ENCODE measurements at places on chromosomes 6 and 20.

DNA sequence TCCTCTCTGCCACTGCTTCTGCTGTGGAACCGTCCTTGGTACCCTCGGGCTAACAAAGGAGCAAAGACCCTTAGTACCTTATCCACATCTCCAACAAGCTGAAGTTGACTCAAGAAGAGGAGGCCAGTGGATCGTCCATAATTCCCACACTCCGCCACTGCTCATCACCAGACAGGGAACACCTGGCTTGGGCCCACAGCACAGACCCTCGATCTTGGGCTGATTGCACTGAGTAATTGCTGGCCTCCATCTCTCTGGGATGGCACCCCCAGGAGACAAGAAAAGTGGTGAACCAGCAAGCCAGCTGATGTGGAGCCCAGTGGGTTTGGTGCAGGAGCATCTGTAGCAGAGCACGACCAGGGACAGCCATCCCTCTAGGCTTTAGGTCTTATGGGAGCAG is 109.4 kb upstream of the GRIK2 start:
- no peak for DNase-seq

- DNase-seq, result no peak
Observed at GRCh38 chr6:105884011-105884410, 202.1 kb upstream of the PRDM1 start.

DNA sequence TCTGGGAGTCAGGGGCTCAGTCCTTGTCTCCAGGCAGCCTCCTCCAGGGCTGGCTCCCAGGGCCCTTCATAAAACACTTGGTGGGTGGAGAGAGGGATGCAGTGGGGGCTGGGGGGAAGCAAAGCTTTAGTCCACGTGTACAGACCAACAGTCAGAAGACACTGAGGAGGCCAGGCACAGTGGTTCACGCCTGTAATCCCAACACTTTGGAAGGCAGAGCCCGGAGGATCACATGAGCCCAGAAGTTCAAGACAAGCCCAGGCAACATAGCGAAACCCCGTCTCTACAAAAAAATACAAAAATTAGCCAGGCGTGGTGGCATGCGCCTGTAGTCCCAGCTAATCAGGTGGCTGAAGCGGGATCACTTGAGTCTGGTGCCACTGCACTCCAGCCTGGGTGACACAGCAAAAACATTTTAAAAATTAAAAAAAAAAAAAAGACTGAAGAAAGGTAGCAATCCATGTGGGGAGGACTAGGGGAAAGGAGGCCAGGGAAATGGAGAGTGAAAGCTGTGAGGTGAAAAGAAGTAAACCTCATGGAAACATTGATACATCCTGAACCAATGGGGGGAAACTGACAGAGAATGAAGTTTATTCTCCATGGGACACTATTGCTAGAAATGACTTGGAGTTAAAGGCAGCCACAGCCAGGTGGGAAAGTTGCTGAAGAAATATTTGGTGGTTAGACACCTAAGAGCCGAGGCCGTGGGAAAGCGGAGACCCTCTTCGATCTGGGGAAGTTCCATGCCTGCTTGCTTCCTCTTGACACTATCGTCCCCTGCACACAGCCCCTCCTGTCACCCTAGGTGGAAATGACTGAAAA is 35.4 kb downstream of the PIM1 start:
- no peak for DNase-seq

DNA sequence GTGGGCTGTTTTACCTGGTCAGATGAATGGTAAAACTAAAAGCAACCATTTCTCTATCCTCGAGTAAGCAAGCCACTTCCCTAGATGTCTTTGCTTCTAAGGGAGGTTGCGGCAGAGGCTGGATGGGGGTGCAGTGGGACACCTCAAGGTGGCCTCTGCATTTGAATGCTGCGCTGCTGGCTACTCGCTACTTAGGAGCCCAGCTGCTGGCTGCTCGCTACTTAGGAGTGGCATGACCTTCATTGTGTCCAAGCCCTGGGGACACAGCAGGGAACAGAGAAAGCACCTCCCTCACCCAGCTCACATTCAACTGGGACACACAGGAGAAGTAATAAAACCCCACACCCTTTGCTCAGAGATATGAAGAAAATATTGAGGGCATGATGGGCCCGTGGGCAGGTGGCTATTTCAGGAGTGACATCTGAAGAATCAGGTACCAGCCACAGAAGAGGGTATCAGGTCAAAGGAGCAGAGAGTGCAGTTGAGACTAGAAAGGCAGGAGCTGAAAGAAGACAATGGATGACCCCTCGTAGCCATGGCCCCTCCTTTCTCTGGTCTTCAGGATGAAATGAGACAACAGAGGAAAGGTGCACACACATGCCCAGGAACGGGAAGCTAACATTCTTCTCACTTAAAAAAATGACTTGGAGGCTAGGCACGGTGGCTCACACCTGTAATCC is 149.4 kb downstream of the ZMYND8 start:
- DNase-seq, result no peak

DNA sequence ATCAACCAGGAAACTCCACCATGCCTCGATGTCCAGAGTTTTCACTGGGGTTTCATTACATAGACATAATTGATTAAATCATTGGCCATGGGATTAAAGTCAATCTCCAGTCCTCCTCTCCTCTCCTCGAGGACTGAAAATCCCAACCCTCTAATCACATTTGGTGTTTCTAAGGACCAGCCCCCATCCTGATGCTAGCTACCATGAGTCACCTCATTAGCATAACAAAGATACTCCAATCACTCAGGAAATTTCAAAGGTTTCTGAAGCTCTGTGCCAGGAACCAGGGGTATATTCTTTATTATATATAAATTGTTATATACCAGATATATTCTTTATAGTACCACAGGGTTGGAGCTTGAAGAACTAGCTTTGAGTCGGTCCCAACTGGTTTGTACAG is 212.9 kb upstream of the PRND start:
- no peak for DNase-seq

- DNase-seq, result no peak
Observed at GRCh38 chr20:49704932-49705336, 8.7 kb downstream of the B4GALT5 start.

DNA sequence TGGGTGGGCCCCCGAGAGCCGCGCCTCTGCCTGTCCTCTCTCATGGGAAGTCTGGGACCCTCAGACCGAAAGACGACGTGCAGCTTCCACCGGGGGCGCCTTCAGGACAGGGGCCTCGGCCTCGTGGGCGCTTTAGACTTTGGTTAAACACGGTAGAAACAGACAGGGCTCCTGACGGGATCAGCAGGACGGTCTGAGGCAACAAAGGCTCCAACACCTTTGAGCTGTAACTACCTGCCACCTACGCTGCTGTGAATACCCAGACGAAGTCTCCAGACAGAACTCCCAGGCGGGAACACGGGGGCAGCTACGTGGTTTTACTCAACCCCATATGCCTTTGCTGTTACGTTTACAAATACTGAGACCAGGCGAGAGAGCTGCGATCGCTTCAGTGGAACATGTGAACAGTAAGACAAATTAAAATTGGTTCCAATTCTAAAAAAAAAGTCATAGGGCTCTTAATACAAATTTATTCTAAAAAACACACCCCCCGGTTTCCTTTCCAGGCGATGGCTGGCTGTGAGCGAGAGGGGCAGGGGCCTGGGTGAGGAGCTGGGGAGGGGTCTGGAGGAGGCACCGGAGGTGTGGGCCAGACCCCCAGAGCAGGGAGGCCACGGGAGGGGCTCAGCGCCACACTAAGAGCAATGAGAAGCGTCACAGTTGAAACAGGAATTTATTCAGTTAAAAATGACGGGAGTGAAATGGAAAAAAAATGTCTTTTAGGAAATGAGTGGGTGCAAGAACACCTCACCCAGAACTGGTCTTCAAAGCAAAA is 453.2 kb downstream of the QKI start:
- no peak for DNase-seq

DNA sequence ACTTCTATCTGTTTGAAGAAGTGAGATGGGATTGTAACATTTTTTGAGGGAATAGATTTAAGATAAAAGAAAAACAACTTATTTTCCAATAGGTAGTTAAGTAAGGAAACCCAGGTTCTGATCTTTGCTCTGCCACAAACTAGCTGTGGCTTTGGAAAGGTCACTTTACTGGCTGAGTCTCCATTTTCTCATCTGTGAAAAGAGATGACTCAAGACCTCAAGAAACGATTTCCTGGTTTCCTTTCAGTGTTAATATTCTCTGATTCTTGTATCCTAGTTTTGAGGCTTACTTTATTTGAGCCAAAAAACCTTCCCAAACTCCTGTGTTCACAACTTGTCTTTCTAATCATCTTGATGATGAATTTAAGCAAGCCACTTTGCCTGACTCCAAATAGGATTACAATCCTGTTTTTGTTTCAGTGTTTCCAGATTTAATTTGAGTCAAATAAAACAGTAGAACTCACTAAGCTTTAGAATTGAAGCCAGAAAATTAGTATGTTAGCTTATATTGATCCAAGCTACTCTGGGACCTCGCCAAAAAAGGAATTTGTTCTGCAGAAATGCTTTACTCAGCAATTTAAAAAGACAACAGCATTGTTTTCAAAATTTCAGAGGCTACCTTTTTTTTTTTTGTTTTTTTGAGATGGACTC is 51.1 kb downstream of the ENPP1 start:
- no peak for DNase-seq

DNA sequence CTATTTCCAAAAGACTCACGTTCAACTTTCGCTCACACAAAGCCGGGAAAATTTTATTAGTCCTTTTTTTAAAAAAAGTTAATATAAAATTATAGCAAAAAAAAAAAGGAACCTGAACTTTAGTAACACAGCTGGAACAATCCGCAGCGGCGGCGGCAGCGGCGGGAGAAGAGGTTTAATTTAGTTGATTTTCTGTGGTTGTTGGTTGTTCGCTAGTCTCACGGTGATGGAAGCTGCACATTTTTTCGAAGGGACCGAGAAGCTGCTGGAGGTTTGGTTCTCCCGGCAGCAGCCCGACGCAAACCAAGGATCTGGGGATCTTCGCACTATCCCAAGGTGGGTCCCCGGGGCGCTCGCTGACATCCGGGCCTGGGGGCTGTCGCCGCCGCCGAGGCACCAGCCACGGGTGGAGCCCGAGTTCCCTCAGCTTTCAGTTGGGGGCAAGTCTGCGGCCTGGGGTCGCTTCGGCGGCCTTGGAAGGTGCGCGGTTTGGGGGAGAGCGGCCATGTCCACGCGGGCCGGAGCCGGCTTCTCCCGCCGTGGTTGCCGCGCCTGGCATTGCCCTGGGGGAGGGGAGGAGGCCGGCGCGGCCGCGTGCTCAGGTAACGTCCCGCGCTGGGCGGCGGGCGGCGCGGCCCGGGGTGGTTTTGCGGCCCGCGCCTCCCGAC is 429 bp downstream of the AMD1 start:
- peak; percentile 53 for DNase-seq

GRCh38 chr6:123805921-123806320 is 2.3 kb downstream of the NKAIN2 start:
- no peak for DNase-seq

DNA sequence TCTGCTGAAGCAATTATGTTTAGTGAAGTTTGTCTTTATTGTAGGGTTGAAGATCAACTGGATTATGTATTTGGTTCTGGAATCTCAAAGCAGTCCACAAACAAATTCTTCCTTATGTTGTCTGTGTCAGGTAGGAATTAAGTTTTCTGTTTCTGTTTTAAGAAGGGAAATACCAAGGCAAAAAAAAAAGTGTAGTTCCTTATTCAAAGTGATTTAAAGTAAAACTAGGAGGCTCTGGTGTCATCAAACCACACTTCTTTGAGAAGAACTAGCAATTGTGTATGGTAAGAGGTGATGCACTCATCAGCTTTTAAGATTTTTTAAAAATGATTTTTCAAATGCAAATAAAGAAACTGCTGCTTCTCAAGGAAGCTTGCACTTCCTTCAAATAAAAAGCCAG is 1.9 kb downstream of the FAM135A start:
- DNase-seq, result no peak

DNA sequence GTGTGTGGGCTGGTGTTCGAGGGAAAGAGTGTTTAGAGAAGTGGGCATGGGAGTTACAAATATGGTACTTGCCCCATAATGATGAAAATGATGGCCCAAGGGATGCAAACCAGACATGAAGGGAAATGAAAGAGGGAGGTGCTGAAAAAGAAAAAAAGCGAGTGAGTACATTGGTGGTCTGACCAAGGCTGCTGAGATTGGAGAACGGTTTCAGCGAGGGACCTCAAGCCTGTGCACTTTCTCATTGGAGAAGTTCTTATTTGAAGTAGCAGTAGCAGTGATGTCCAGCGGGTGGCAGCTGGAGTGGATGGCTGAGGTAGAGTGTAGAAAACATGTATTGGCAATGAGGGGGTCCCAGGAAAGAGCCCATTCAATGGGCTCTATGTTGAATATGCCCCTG is 54.8 kb downstream of the TNFAIP3 start:
- DNase-seq, result no peak

- no peak for DNase-seq
Observed at GRCh38 chr6:125254321-125254720, 47.4 kb downstream of the HDDC2 start.

GRCh38 chr20:59966428-59966827 is 8.2 kb downstream of the CDH26 start:
- DNase-seq, result no peak

DNA sequence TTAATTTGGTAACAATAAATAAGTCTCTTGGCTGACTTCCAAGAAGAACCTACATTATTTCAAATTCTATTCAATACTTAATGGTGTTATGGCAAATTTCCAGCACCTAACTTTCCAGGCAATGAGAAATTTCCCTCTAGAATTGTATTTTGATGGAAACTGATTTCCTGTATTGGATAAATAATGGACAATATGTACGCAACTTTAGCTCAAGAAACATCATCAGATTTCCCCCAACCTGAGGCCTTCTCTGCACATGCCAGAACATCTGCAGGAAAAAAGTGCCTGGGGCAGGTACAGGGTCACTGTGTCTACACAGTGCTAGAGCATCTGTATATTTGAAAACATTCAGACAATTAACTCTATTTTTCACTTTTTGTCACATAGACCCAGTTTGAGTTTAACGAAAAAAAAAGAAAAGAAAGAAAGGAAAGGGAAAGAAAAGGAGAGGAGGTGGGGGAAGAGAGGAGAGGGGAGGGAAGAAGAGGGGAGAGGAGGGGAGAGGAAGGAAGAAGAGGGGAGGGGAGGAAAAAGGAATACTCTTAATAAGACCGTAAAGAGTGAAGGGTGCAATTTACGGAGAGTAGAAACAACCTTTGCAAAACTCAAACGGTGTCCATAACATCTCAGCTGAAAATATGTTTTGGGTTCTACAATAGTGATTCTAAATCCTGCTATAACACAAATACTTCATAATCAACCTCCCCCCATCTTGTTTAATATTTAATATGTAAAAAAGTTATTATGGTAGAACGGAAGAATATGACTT is 130.0 kb downstream of the TSHZ2 start:
- DNase-seq, result no peak

GRCh38 chr6:1849691-1850090 is 240.0 kb downstream of the FOXC1 start:
- DNase-seq, result no peak
